CD8-positive, alpha-beta T cell (primary cell): ENCODE measurements at places on chromosomes 1 and 21. TPM values are rescaled to one million over a fixed set of nuclear protein-coding genes. Genes with fewer than 3 reads are reported as not detected.

The ASCL5 gene
- 0.94 TPM for total RNA-seq

The METTL18 gene
- total RNA-seq, result 2.2 TPM

The LINGO4 gene
- total RNA-seq, result 0.22 TPM

The UBXN10 gene
- 0.22 TPM for total RNA-seq

- DNase-seq, result no peak
These were observed 58.9 kb downstream of the POFUT2 start for GRCh38 chr21:45228656-45229240.

The KISS1 gene
- not detected for total RNA-seq

GRCh38 chr1:156704930-156705320 is 458 bp downstream of the CRABP2 start:
- peak; percentile 38 for DNase-seq

- no peak for DNase-seq
These were observed 1.6 kb downstream of the RAB4A start for GRCh38 chr1:229272164-229273158.

GRCh38 chr1:196779093-196779492 is 4.5 kb downstream of the CFHR3 start:
- DNase-seq, result no peak

The CAMK2N1 gene
- total RNA-seq, result 6.6 TPM

DNA sequence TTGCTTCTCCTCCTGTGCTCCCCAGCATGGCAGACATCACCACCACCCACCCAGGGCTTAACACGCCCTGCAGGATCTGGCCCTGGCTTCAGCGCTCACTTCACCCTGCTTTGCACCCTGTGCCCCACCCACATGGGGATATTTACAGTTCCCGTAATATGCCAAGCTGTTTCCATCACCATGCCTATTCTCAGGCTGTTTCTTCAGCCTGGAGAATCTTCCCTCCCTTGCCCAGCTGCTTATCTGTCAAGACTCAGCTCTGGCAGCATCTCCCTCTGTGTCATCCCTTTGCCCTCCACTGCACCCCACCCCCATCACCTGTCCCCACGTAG is 3.6 kb upstream of the AHCYL1 start:
- DNase-seq, result no peak
